ENCODE measurements at places on chromosomes 12 and 14.

- no peak for DNase-seq
These were observed 36.2 kb downstream of the BCL11B start for GRCh38 chr14:99235582-99236320.

DNA sequence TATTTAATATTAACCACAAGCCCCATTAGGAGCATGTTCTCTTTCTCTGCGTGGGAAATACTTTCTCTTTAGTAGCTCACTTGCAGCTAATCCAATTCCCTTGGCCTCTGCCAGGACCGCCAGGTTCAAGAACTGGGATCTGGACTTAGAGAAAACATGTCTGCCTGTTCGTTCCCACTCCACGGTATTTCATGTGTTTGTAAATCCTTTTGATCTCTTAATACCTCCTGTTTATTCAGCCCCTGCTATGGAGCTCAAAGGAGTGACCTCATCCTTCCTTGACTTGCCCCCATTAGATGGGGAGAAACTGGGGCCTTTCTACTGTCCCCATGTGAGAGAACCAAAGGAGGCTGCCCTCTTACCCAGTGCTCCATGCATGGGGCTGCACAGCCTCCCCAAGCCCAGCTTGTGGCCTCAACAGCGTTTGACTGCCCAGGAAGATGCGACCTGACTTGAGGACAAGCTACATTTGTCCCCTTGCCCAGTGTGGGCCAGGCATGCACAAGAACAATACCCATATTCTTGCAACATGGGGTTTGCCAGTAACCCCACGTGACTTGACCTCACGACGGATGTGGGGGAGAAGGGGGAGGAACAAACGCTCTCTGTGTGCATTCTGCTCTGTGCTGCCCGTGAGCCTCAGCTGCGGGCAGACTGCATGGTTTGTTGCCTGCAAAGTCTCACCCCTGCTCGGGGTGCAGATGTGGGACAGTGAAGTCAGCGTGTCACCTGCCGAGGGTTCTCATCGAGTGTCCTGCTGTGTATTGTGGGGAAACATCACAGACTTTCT, 30.3 kb downstream of the CD9 start:
- DNase-seq: peak; percentile 69

DNA sequence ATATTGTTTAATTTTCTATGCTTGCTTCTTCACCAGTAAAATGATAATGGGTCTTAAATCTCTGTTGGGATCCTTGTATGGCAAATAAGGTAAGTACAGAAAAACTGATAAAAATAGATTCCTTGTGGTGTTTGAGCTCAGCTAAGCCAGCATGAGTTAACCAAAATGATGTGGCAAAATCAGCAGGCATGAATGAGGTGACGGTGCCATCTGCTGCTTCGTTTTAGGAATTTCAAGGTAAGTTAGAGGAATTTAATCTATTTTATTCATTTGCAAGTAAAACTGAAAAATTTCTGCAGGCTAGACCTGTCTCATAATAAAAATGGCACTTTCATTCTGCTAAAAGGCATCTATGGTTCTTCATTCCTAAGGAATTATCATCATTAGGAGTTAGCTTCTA, 10.0 kb upstream of the CLEC7A start:
- peak; percentile 61 for DNase-seq

DNA sequence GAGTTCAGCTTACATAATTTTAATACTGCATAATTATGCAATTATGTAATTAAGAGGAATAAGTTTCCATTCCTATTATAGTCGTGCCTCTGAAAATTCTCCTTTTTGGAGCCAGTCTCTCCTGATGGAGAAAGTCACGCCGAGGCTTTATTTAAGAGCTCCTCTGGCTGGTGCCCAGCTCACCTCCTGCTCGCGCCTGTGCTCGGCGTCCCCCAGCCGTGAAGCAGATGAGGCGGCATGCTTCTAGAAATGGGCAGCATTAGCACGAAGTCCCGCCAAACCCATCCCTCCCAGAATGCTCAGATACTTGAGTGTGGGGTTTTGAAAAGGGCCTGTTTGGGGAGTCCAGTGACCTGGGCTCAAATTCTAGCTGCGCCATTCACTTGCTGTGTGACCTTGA, 153.0 kb downstream of the PHETA1 start:
- no peak for DNase-seq

DNA sequence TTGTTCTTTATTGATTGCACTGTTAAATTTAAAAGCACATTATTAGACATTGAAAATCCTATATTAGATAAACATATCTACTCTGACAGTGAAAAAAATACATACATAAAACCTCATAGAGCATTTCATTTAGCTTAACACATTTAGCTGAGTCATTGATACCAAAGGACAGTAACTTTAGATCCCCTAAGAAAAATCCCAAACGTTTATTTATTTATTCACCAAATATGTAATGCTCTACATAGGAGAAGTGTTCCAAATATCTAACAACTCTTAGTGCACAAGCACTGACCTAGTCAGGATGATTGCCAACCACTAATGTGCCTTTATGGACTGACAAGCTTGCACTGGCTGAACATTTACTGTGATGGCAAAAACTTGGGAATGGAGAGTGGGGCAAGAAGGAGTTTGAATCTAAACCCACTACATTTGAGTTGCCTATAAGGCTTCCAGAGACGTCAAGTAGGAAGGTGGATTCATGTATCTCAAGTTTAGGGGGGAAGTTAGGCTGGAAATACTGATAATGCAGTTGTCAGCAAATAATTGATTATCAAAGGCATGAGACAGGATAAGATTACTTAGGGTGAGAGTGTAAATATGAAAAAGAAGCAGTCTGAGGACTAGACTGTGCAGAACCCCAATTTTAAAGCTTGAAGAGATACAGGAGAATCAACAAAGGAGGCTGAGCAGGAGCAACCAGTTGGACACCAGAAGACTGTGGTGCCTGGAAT, 156.4 kb downstream of the PLCZ1 start:
- DNase-seq: no peak

GRCh38 chr12:13465635-13466034, 269.1 kb downstream of the EMP1 start:
- no peak for DNase-seq

DNA sequence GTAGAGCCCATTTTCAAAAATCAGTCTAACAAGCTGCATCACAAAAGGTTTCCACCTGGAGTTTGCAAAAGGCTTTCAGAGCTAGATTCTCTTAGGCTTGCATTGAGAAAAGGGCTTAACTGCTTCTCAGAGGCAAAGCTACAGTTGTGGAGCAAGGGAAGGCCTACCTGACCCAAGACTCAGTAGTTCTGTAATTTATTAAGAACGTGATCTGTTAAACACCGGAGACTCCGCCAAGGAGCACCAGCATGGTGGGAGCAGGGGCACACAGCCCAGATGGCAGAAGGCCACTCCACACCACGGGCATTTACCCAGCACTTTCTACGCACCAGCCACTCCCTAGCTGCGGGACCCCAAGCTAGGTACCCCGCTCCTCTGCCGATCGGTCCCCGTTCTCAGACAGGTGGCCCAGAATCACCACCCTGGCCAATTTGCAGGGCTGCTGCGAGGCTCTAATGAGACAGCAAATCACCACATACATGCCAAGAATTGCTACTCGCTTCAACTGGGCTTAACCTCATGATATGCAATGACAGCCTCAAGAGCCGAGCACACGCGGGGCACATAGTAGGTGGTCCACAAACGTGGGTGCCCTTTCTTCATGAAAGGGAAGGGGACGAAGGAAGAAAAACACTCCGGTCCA, 1.5 kb downstream of the ITPK1 start:
- peak; percentile 14 for DNase-seq

- DNase-seq: no peak
These were observed 265.0 kb downstream of the CACNA1C start for GRCh38 chr12:2317772-2318171.

DNA sequence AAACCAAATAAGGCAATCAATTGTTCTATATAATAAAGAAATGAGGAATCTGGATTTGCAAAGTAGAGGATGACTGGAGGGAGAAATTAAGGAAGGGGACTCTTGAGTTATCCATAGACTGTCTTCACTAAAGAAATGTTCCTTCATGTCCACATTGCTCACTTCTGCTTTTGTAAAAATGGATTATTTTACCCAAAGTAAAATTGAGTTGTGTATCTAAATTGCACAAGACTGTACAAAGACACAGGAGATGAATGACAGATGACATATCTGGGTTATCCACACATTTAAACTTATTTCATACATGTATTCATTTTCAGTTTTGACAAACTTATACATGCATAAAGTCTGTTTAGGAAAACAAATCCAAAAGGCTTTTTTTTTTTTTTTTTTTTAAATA, 11.3 kb downstream of the ATP2B1 start:
- no peak for DNase-seq

DNA sequence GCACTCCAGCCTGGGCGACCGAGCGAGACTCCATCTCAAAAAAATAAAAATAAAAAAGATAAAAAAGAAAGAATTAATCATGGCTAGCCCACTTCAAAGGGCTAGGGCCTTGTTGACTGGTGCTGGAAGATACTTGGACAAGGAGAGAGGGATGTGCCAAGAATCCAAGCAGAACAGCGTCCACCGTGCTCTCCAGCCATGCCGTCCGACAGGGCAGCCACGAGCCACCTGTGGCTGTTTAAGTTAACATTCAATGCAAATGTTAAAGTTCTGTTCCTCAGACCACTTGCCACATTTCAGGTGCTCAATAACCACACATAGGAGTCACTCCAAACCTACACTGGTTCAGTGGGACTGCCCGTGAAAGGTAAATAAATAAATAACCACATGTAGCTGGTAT, 21.4 kb downstream of the SLC6A13 start:
- DNase-seq: no peak

DNA sequence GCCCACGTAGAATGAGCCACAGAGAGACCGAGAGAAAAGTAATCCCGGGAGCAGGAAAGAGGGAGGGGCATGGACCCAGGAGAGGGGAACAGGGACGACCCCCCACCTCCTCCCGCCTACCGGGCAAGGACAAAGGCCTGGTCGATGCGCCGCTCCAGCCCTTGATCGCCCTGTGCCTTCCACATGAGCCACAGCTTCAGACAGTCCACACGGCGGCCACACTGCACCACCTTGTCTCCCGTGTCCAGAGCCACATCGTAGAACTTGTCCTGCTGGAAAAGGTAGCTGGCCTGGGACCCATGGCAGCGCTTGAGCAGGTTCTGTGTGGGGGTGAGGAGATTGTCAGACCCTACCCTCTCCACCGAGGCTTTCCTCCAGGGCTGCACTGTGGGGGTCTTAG, 20.5 kb upstream of the ZNF740 start:
- DNase-seq: no peak
